ENCODE measurements at places on chromosomes 1 and 21.
A peak's percentile ranks its signal among the peaks of the same experiment; 100 is the strongest.

- H3K36me3 ChIP-seq, result no peaks in the 10 kb centered on the region
- H3K4me3 ChIP-seq, result no peak overlapping the region
- no peaks in the 10 kb centered on the region for H3K4me1 ChIP-seq
- H3K27me3 ChIP-seq, result no peaks in the 10 kb centered on the region
- DNase-seq, result no peak
- H3K27ac ChIP-seq, result no peak overlapping the region
These were observed 13.1 kb downstream of the UBIAD1 start for GRCh38 chr1:11285883-11286734.

DNA sequence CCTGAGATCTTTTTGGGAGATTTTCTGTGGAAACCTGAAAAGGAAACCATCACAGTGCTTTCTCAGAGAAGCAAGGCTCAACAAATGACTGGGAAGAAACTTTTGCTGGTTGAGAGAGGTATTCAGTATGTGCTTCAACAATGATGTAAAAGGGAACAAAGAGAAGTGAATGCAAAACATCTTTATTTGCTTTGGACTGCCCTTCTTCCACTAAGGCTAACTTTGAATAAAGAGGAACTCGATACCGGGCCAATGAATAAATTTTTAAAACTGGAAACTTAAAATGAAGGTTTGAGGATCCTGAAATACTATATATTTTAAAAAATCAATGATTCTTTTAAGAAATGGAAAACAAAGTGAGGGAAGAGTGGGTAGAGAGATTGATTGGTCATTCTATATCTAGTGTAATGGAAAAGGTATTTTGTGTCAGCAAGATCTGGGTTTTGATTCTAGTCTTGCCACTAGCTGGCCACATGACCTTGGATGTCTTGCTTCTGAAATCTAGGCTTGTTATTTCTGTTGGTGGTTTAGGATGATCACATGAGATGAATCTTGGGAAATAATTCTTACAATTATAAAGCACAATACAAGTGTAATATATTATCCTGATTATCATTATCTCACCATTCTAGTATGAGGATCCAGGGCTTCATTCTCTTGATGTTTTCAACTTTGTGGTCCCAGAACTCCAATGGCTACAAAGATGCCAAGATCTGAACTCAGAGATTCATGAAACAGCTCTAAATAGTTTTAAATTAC lies 34.6 kb upstream of the APOBEC4 start:
- no peaks in the 10 kb centered on the region for H3K36me3 ChIP-seq
- H3K27ac ChIP-seq, result no peak overlapping the region
- H3K27me3 ChIP-seq, result no peaks in the 10 kb centered on the region
- H3K4me1 ChIP-seq, result no peaks in the 10 kb centered on the region

DNA sequence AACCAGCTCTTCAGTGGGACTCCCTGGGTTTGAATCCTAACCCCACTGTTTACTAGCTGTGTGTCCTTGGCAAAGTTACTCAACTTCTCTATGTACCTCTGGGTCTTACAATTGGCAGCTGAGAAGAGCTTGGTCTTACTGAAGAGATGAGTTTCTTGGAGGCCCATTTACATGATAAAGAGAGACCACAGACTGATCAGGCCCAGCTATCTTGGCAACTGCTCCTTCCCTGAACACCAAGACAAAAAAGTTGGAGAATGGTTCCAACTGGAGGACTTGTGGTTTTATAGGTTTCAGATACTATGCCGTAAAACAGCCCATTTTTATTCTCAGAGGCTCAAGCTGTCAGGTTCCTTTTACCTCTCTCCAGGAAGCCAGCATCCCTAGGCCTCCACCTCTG lies 24.8 kb upstream of the CNIH3 start:
- H3K27ac ChIP-seq, result no peak overlapping the region
- no peaks in the 10 kb centered on the region for H3K36me3 ChIP-seq
- H3K27me3 ChIP-seq, result no peaks in the 10 kb centered on the region
- no peak overlapping the region for H3K4me3 ChIP-seq

- no peak overlapping the region for H3K4me3 ChIP-seq
- H3K36me3 ChIP-seq, result no peaks in the 10 kb centered on the region
- H3K4me1 ChIP-seq, result no peaks in the 10 kb centered on the region
- H3K27ac ChIP-seq, result no peak overlapping the region
- H3K27me3 ChIP-seq, result no peaks in the 10 kb centered on the region
- no peak for DNase-seq
These were observed 13.4 kb downstream of the DDR2 start for GRCh38 chr1:162645666-162646065.

DNA sequence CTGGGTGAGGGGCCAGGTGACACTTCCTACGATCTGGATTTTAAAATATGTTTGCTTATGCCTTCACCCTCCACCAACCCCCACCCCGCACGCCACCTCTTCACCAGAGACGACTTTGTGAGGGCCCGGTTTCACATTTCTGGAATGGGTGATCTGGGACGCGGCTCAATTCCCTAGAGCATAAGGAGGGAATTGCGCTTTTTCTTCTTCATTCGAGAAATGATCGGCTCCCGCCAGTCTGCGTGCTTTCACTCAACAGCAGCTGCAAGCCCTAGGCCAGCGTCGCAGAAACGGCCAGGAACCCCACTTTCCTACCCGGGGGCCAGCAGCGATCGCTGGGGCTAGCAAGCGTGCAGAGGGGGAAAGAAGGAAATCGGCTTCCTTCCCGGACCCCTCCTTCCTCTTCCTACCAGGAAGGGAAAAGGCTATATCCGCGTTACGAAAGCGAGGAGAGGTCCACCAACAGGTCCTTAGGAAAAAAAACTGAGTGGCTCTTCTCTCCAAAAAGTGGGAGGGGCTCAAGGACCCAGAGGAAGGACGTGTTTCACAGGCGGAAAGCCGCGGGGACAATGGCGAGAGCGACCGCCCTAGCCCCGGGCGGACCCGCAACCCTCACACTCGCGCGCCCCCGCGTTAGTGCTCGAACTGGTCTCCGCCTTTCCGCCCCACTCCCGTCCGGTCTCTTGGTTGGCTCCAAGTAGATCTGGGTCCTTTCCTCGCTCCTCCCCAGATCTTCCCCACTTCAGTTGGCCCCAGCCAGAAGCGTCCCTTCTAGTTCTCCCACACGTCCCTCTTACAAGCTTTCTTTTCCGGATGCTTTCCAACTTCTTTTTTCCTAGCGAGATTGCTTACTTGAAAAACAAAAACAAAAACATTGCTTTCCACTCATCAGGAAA lies 1.1 kb upstream of the ADAMTS1 start:
- peaks cover 6% of the 10 kb centered on the region for H3K4me1 ChIP-seq
- H3K27ac ChIP-seq, result peak overlapping the region; percentile 98
- H3K4me3 ChIP-seq, result peak overlapping the region; percentile 89
- peaks cover 4% of the 10 kb centered on the region for H3K36me3 ChIP-seq
- H3K27me3 ChIP-seq, result no peaks in the 10 kb centered on the region

- no peaks in the 10 kb centered on the region for H3K27me3 ChIP-seq
- peak overlapping the region; percentile 0 for H3K27ac ChIP-seq
- H3K4me3 ChIP-seq, result no peak overlapping the region
- peaks cover 12% of the 10 kb centered on the region for H3K4me1 ChIP-seq
These were observed 90.7 kb downstream of the RHOU start for GRCh38 chr1:228825840-228826484.

- no peaks in the 10 kb centered on the region for H3K36me3 ChIP-seq
- DNase-seq, result no peak
- no peaks in the 10 kb centered on the region for H3K27me3 ChIP-seq
- H3K27ac ChIP-seq, result no peak overlapping the region
- no peak overlapping the region for H3K4me3 ChIP-seq
- H3K4me1 ChIP-seq, result no peaks in the 10 kb centered on the region
These were observed 1378.1 kb upstream of the PRMT6 start for GRCh38 chr1:105678334-105678733.

DNA sequence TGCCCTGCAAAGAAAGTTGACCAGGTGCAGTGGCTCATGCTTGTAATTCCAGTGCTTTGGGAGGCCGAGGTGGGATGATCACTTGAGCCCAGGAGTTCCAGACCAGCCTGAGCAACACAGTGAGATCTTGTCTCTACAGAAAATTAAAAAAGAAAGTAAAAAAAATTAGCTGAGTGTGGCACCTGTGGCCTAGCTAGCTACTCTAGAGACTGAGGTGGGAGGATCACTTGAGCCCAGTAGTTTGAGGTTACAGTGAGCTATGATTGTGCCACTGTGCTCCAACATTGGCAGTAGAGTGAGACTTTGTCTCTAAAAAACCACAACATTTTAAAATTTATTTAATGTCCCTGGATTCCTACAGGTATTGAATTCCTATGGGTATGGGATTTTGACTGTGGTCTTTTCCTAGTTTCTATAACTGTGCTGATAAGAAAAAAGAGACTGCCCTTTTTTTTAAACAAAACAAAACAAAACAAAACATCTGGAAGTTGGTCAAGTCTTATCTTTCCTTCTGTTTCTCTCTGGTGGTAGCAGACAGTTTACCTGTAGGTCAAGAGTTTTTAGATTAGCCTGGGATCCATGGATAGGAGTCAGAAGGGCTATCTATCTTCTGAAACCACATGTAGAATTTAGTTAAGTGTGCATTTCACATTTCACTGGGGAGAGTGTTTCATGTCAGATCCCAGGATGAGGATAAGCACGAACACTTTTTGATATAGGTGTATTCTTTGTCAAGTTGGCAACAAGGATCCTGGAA lies 18.8 kb downstream of the UCK2 start:
- no peaks in the 10 kb centered on the region for H3K27me3 ChIP-seq
- no peak overlapping the region for H3K27ac ChIP-seq
- no peak overlapping the region for H3K4me3 ChIP-seq

DNA sequence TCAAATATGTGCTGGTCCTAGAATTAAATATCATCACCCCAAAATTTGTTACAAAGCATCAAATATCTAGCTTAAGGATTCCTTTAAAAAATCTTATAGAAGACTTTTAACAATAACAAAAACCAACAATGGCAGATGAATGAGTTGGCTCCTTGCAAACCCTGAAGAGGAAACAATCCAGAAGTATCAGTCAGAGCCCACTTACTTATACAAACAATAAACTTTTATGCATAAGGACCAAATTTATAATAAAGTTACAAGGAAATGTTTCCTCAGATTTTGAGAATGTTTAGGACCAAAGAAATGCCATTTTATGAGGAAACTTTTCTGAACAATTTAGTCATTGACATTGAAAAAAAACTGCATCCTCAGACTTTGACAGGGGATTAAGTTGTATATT lies 52.7 kb downstream of the LPAR3 start:
- no peak for DNase-seq
- H3K27me3 ChIP-seq, result no peaks in the 10 kb centered on the region
- H3K4me3 ChIP-seq, result no peak overlapping the region
- no peak overlapping the region for H3K27ac ChIP-seq

DNA sequence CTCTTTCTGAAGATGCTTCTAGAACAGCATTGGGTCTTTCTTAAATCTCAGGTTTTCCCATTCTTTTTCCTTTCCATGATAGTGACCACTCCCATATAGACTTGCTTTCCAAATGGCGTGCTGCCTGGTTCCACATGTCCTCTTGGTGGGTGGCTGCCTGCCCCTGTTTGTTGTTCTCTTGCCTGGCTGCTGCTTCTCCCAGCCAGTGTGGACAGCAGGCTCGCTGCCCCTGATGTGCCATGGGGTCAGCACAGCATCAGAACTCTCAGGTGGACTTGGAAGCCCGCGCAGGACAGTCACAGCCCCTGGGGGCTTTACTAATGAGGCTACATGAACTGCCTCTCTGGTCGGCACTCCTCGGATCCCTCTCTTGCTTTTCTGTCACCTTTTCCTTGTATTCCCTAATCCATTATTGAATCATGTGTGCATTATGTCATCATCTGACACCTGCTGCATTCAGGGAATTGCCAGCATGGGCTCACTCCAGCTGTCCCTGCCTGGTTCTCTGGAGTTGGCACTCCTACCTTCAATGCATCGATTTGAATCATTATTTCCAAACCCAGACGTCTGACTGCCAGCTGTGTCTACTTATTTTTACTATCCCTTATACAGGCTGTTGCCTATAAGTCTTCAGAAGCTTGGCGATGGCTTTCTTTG lies 100.5 kb upstream of the COA6 start:
- H3K4me3 ChIP-seq, result no peak overlapping the region
- no peak for DNase-seq
- H3K4me1 ChIP-seq, result no peaks in the 10 kb centered on the region
- no peaks in the 10 kb centered on the region for H3K27me3 ChIP-seq
- no peak overlapping the region for H3K27ac ChIP-seq

- no peak overlapping the region for H3K4me3 ChIP-seq
- no peaks in the 10 kb centered on the region for H3K27me3 ChIP-seq
- no peaks in the 10 kb centered on the region for H3K4me1 ChIP-seq
- H3K27ac ChIP-seq, result no peak overlapping the region
- no peak for DNase-seq
- no peaks in the 10 kb centered on the region for H3K36me3 ChIP-seq
These were observed 12.0 kb downstream of the MIIP start for GRCh38 chr1:12031039-12031980.

GRCh38 chr1:216176970-216177369 lies 246.3 kb downstream of the USH2A start:
- no peaks in the 10 kb centered on the region for H3K36me3 ChIP-seq
- H3K27me3 ChIP-seq, result no peaks in the 10 kb centered on the region
- no peak for DNase-seq
- H3K4me1 ChIP-seq, result no peaks in the 10 kb centered on the region

DNA sequence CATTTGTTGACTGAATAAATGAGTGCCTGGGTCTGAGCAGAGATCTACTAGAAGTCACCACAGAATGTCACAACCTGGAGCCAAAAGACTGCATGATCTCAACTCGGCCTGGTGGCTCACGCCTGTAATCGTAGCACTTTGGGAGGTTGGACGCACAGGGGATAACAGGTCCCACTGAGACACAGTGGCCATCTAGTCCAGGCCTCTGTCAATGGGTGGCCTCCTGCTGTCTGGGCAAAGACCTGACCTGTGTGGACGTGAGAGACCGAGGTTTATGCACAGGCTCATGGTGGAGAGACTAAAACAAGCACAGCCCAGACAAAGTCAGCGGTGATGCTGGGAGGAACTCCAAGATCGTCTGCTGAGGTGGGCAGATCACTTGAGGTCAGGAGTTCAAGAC lies 103.0 kb upstream of the BACE2 start:
- H3K36me3 ChIP-seq, result no peaks in the 10 kb centered on the region
- no peak overlapping the region for H3K27ac ChIP-seq
- no peak for DNase-seq
- no peak overlapping the region for H3K4me3 ChIP-seq
- no peaks in the 10 kb centered on the region for H3K4me1 ChIP-seq
- H3K27me3 ChIP-seq, result peaks cover 3% of the 10 kb centered on the region

- peak; percentile 90 for DNase-seq
- H3K4me1 ChIP-seq, result peaks cover 7% of the 10 kb centered on the region
- no peaks in the 10 kb centered on the region for H3K27me3 ChIP-seq
- no peaks in the 10 kb centered on the region for H3K36me3 ChIP-seq
These were observed 910 bp upstream of the MRPL39 start for GRCh38 chr21:25608044-25608737.

DNA sequence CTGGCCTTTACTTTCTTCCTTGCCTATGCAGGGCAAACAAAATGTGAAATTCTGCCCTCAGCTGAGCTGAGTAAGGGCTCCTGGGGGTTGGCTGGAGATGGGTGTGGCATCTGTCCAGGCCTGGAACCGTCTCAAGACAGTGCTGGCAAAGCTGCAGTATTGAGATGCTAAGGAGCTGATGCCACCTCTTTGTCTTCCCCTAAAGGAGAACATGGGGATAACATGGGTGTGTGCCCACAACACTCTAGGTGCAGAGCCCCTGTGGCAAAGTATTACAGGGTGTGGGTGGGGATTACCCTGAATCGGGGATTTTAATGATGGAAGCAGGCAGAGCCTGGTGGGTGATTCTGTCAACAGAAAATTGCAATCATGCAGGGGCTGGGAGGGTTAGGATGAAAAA lies 2.5 kb upstream of the ST3GAL3 start:
- no peak overlapping the region for H3K4me3 ChIP-seq
- no peak overlapping the region for H3K27ac ChIP-seq
- H3K27me3 ChIP-seq, result no peaks in the 10 kb centered on the region
- H3K36me3 ChIP-seq, result no peaks in the 10 kb centered on the region
- DNase-seq, result no peak
- H3K4me1 ChIP-seq, result peaks cover 3% of the 10 kb centered on the region

- H3K27ac ChIP-seq, result no peak overlapping the region
- H3K4me1 ChIP-seq, result no peaks in the 10 kb centered on the region
- H3K4me3 ChIP-seq, result no peak overlapping the region
- no peak for DNase-seq
- no peaks in the 10 kb centered on the region for H3K36me3 ChIP-seq
These were observed 789.2 kb upstream of the RGS18 start for GRCh38 chr1:191368891-191369654.

All from hepatocyte (in vitro differentiated cells).